ENCODE measurements at places on chromosomes 12 and 14.

DNA sequence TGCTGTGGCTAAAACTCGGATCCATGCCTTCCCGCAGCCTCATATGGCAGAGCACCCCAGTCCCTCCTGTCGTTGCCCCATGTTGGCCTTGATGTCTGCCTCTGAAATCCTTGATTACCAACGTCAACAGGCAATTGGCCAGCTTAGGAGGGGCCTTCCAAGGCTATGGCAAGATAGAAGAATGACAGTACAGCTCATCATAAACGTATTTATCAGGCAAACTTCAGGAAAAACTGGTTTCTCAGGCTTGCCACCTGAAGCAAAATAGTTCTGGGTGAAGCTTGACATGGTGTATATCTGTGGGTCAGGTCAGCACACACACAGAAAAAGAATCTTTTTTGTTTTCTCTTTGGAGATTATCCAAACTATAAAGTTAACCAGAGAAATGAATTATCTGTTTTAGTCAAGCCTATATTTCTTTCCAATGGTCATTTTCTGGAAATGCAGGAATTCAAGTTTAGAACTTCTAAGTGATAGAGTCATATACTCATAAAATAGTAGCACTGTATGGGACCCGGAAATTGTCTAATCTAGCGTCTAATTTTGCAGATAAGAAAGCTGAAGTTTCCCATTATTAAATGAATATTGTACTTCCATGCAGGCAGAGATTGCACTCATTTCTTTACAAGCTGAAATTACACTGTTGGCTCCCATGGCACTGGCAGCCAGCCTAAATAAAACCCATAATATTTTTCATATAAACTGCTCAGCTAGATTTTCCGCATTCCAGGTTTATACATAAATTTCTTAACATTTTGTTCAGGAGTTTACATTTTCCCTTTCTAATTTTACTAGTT, 24.4 kb upstream of the DUSP16 start:
- DNase-seq: no peak

- no peak for DNase-seq
Observed at GRCh38 chr12:22173177-22173576, 127.2 kb downstream of the CMAS start.

DNA sequence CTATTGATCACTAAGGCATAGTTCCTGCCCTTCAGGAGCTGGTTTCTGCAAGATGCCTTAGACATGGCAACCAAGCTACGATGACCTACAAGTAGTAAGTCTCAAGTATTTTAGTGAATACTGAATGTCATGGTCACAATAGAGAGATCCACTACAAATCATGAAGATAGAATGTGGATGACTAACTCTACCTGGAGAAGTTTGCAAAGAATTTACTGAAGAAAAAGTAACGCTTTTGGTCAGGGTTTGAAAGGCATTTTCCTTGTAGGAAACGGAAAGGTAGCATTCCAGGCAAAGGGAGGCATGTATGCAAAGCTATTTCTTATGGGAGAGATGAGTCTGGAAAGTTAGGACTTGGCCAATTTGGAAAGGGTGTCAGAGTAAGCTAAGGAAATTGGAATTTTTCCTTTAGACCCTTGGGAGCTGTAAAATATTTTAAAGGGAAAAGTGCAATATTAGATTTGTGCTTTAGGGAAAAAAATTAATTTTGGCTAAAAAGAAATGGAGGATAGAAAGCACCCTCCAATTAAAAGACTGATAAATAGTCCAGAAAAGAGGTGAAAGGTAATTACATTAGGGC, 377.5 kb downstream of the EGLN3 start:
- DNase-seq: no peak

GRCh38 chr12:88746386-88746785, 166.1 kb upstream of the KITLG start:
- no peak for DNase-seq

Data from C1 segment of cervical spinal cord (tissue), 14 donors.